ENCODE measurements at places on chromosomes 11 and 22.

DNA sequence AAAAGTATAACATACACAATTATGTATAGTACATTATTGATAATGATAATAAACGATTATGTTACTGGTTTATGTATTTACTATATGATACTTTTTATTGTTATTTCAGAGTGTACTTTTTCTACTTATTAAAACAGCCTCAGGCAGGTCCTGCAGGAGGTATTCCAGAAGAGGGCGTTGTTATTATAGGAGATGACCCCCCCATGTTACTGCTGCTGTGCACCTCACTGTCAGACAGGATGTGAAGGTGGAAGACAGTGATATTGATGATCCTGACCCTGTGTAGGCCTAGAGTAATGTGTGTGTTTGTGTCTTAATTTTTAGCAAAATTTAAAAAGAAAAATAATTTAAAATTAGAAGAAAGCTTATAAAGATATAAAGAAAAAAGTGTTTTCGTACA, 57.6 kb downstream of the REXO2 start:
- DNase-seq, result no peak

GRCh38 chr11:16242806-16243205, 113.5 kb downstream of the SOX6 start:
- DNase-seq, result no peak

- DNase-seq, result no peak
Observed at GRCh38 chr11:11301212-11301611, 51.8 kb downstream of the CSNK2A3 start.

- DNase-seq, result peak; percentile 32
Observed at GRCh38 chr11:100680070-100680469, 7.0 kb upstream of the ARHGAP42 start.

GRCh38 chr11:112542479-112542878, 281.8 kb upstream of the PLET1 start:
- no peak for DNase-seq

GRCh38 chr22:33803371-33804282, 116.6 kb downstream of the LARGE1 start:
- DNase-seq, result no peak

GRCh38 chr22:21624880-21625791, 4.7 kb downstream of the YDJC start:
- DNase-seq, result no peak

DNA sequence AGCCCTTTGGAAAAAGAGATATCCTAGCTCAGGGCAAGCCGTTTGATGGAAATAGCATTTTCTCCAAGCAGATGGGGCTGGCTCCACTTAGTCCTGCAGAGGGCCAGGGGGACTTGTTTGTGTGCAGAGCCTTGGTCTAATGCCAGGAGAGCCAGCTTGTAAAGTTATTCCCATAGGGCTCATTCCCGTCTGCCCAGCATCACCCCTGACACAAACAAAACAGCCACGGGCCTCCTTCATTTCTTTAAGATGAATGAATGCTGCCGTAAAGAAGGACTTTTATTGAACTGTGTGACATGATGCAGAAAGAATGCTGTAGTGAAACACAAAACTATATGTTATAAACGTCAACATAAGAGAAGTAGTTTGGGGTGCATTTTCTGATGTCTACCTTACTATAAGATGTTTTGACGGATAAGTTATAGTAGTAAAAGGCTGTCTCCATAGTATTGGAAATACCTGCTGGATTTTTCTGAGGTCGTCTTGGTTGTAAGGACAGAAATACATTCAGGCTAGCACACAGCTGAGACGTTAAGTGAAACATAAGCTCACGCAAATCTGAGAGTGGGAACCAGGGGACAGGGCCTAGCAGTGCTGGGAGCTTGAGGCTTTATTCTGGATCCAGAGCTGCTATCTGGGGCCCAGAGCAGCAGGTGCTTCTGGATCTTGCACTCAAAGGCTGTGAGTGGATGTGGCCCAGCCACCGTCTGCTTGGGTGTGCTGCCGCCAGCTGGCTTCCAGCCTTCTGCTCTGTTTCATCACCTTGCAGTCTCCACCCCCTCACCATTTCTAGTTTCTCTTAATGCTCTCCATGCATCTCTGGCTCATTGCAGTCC, 53.3 kb downstream of the NCAM1 start:
- DNase-seq, result no peak

DNA sequence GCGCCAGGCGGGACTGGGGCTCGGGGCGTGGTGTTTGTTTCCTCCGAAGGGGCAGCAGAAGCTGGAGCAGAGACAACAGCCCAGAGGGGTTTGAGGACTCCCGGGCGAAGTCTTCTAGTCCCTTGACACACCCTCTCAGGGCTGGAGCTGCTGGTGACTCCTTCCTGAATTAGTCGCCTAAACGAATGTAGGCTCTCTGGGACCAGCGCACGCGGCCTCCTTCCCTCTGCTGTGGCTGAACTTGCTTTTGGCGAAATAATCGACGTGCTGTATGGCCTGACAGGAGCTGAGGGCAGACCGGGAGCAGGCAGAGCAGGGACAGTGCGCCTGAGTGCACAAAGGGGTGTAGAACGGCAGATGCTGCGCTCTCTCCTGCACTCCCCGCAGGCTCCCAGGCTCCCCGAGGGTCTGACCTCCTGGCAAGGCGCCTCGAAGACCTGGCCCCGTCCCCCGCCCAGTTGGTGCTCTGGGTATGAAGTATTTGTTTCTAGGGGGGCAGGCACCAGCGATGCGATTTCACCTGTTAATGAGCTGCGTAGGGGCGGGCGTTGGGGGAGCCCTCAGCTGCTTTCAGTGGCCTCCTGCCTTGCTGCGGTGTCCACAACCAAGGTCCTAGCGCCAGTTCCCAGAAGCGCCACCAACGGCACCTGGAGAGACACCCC, 5.3 kb downstream of the SLC17A6 start:
- no peak for DNase-seq

DNA sequence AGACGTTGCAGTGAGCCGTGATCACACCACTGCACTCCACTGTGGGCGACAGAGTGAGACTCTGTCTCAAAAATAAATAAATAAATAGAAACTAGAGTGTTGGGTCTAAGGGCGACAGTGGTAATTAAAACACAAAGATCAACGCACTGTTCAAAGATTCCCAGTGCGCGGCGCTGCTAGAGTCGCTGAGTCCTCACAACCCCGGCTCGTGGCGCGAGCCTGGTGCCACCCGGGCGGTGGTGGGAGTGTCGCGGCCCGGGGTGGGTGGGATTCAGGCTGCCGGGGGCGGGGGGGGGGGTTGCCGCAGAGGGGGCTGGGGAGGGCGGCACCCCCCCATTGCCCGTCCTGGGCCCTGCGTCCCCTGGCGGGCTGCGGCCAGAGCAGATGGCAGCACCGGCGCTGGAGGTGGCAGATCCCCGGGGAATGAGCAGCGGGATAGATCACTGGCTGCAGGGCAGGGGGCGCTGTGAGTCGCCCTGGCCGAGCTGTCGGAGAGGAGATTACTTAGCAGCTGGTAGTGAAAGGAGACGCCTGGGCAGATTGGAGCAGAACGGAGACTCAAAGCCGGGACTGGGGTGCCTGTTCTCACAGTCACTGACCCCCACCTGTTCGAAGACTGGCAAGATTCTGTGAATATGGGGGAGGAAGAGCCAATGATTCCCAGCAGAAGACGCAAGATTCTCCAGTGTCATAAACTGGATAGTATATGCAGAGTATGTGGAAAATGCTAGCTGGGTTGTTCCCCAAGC, 30.2 kb upstream of the APOBEC3A start:
- peak; percentile 47 for DNase-seq

DNA sequence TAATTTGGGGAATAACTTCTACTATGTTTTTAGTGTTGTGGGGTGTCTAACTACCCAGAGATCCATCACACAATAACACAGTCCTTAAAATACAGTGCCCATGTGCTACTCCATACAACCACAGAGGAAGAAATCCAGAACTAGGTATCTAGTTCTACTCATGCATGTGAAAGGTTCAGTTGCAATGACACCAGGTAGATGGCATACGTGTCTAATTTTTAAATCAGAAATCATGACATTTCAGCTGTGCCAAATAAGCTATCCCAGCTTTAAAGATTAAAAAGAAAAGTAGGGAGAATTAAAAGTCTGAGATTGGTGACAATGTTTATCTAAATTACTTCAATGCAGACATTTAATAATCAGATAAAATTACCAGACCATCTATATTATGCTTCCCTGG, 122.2 kb downstream of the CD44 start:
- no peak for DNase-seq

DNA sequence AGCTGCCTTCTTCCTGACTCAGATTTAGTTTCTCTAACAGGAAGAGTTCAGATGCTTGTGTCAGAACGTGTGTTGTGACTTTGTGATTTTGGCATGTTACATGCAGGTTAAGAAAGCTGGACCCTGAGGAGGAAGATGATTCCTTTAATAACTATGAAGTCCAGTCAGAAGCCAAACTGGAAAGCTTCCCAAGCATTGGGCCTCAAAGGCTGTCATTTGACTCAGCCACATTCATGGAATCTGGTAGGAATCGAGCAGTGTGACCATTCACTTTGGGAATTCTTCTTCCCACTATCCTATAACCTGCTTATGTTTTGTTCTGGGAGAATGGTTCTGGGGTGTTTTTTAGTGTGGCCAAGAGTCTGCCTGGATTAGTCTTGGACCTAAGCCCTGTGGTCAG, 48.0 kb downstream of the CABIN1 start:
- DNase-seq, result no peak

DNA sequence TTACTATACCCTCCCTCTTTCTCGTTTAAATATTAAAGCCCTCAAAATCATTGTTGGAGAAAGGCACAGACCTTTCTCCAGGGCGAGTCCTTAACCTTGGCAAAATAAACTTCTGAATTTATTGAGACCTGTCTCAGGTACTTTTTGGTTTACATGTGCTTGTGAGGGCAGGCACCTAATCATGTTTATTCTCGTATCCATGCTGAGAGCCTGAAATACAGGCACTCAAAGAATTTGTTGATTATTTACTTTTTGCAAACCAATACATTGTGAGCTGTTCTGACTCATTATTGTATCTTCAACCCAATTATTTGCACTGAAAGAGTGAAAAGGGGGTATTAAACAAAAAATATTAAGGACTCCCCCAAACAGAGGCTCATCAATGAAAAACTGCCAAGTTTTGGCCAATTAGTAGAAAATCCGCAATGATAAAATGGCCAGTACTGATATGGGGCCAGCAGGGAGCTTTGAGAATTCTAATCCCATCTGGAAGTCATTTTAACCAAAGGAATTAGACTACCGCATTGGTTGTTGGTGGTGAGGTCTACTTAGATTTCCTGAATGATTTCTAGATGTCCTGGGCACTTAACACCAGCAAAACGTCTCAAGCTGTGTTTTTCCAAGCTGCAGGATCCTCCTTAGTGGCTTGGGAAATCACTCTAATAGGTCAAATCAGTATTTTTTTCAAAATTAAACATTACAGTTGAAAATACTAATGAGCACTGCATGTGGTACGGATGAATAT, 157.3 kb downstream of the SWAP70 start:
- DNase-seq, result no peak

All from caudate nucleus (tissue), 63 donors.